Stimulated activated CD8-positive, alpha-beta memory T cell treated with anti-CD3 and anti-CD28 coated beads, Interleukin-4, amount 100 ng/mL, for 1 hour (primary cell): ENCODE measurements at places on chromosomes 7 and 10.

- DNase-seq: no peak
Measured at GRCh38 chr10:88754287-88754686, 5.5 kb upstream of the LIPN start.

DNA sequence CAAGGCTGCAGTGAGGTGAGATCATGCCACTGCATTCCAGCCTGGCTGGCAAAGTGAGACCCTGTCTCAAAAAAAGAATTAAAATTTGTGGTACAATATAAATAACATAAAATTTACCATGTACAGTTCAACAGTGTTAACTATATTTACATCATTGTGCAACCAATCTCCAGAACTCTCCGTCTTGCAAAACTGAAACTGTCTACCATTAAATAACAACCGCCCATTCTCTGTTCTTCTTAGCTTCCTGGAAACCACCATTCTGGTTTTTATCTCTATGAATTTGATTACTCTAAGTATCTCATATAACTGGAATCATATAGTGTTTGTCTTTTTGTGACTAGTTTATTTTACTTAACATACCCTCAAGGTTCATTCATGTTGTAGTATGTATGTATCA, 167.6 kb downstream of the AUTS2 start:
- no peak for DNase-seq

GRCh38 chr10:27622596-27622995, 118.5 kb downstream of the RAB18 start:
- no peak for DNase-seq

DNA sequence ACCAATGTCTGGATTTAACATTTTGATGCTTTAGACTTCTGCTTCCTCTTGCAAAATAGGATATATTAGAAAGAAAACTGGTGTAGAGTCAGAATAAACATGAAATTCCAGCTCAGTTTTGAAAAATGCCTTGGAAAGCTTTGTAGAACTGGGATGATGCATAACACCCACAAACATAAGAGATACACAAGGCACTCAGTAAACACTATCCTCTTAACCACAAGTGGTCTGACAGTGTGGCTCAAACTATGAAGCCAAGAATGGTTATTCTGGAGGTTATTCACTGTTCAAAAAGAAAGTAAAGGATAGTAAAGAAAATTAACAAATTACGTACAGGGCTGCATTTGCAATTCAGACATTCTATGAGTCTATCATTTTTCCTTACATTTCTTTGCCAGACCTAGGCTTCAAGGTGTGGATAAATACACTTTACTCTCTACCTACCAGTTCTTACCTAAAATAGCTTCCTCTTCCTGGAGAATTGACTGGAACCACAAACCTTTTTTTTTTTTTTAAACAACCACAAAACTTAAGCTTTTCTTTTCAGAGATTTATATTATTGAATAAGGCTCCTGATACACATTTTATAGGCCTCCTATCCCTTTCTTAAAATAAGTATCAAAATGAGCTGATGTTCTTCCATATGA, 9.0 kb upstream of the RSBN1L start:
- no peak for DNase-seq

DNA sequence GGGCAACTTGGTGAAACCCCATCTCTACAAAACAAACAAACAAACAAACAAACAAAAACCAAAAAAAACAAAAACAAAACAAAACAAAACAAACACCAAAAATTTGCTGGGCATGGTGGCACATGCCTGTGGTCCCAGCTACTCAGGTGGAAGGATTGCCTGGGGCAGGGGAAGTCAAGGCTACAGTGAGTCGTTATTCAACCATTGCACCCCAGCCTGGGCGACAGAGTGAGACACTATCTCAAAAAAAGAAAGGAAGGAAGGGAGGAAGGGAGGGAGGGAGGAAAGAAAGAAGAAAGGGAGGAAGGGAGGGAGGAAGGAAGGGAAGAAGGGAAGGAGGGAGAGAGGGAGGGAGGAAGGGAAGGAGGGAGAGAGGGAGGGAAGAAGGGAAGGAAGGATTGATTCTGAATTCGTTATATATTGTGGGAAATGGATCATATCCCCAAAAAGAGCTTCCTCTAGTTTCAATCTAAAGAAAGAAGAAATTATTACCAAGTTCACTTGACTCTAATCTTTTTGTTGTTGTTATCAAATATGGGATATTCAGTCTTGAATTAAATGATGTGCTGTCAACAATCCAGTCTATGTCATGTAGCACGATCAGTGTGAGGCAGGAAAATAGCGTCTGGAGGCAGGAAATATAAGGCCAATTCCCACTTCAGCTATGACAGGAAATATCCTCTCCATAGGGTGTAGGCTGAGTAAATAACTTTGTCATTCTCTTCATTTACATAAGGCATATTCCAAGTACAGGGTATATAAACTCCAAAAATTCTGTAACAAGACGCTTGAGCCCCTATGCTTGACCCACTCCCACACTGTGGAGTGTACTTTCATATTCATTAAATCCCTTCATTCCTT, 26.2 kb upstream of the TRIM24 start:
- DNase-seq: no peak

- DNase-seq: no peak
Measured at GRCh38 chr10:78744491-78745090, 324.2 kb upstream of the ZMIZ1 start.

- no peak for DNase-seq
Measured at GRCh38 chr10:48227213-48227612, 47.3 kb downstream of the FRMPD2 start.

GRCh38 chr10:120382360-120382759, 74.7 kb upstream of the PLPP4 start:
- DNase-seq: no peak

GRCh38 chr7:54543051-54543488, 895 bp downstream of the VSTM2A start:
- no peak for DNase-seq

GRCh38 chr10:88107296-88108097, 244.1 kb downstream of the PTEN start:
- no peak for DNase-seq

GRCh38 chr7:80240265-80241025, 105.8 kb downstream of the GNAI1 start:
- DNase-seq: no peak
